ENCODE measurements at places on chromosomes 12 and 14. TPM values are rescaled to one million over a fixed set of nuclear protein-coding genes. Genes with fewer than 3 reads are reported as not detected.

FBLN5 gene
- total RNA-seq: 108 TPM

REP15 gene
- 3.6 TPM for total RNA-seq

C12orf54 gene
- total RNA-seq: not detected

BIN2 gene
- total RNA-seq: 26.2 TPM

COCH gene
- 5.4 TPM for total RNA-seq

RFX4 gene
- not detected for total RNA-seq

B3GNT4 gene
- not detected for total RNA-seq

TSPAN8 gene
- total RNA-seq: 36.3 TPM

DIO2 gene
- 5.6 TPM for total RNA-seq

CISTR gene
- not detected for total RNA-seq

KRT85 gene
- not detected for total RNA-seq

B4GALNT3 gene
- not detected for total RNA-seq

RAD9B gene
- 0.82 TPM for total RNA-seq

DBX2 gene
- 0.66 TPM for total RNA-seq

RTL1 gene
- total RNA-seq: not detected

GYS2 gene
- total RNA-seq: 3.1 TPM

UNC79 gene
- 0.16 TPM for total RNA-seq
